ENCODE measurements at places on chromosomes 3 and 15.

GRCh38 chr15:88465633-88466224, 1.5 kb downstream of the MRPL46 start:
- DNase-seq: no peak

DNA sequence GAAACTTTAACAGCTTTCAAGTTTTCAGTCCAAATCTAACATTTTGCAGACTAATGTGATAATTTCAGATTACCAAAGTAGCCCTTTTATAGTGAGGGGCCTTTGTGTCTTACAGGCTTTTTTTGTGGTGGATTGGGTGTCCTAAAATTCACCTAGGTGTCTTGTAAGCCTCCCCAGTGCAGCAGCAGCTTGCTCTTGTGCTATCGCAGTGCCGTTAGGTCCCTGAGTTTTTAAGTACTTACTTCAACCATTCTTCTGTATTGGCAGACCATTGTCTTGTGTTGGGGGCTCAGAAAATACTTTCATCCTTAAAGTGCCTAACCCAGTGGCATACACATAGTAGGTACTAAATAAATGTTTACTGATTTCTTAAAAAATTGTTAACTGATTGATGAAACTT, 2.1 kb downstream of the PDE8A start:
- no peak for DNase-seq

- DNase-seq: peak; percentile 55
These were observed 35.9 kb downstream of the ITPR1 start for GRCh38 chr3:4528819-4529600.

DNA sequence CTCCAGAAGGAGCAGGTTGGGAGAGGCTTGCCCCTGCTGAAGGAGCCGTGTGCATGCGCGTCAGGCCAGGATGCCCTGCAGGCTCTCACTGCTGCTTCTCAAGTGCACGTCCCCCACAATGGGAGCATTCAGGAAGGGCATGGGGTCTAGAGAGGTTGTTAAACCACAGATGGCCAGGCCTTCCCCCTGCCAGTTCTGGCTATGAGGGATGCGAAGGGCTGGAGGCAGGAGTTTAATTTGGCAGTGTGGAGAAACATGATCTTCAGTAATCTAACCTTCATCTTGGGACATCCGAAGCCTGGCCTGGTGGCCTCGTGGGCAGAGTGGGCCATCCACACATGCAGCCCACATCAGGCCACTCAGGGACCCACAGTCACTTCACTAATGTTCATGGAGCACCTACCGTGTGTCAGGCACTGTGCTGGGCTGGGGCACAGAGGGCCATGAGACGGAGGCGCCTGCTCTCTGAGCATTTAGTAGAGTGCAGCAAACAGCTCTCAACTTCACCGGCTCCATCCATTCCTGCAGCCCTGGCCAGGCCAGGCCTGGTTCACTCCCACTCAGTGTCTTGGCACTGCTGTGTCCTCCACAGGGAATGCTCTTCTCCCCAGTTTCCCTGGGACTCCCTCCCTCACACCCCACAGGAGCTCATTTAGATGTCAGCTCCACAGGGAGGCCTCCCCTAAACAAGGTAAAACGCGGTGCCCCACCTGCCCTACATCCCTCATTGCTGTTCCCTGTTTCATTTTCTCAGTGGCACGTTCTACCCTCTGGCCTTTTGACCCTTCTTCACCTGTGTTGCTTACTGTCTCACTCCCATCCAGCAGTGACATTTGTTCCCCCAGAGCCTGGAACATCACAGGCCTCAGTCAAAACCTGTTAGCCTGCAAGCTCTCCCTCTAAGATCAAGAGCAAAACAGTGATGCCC, 4.0 kb downstream of the CFAP100 start:
- DNase-seq: no peak

DNA sequence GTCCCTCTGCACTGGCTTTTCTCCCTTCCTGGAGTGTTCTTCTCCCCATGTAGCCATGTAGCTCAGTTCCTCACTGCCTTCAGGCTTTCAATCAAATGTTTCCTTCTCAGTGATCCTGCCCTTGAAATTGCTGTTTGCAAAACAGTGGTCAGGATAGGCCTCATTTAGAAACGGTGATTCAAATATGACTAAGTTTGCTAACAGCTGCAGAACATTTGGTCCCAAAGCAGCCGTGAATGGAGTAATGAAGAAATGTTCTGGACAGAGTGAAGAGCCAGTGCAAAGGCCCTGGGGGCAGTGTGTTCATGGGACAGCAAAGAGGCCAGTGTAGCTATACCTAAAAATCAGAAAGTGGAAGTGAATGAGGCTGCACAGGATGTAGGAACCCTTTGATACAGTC, 223.4 kb downstream of the FEZF2 start:
- DNase-seq: no peak

DNA sequence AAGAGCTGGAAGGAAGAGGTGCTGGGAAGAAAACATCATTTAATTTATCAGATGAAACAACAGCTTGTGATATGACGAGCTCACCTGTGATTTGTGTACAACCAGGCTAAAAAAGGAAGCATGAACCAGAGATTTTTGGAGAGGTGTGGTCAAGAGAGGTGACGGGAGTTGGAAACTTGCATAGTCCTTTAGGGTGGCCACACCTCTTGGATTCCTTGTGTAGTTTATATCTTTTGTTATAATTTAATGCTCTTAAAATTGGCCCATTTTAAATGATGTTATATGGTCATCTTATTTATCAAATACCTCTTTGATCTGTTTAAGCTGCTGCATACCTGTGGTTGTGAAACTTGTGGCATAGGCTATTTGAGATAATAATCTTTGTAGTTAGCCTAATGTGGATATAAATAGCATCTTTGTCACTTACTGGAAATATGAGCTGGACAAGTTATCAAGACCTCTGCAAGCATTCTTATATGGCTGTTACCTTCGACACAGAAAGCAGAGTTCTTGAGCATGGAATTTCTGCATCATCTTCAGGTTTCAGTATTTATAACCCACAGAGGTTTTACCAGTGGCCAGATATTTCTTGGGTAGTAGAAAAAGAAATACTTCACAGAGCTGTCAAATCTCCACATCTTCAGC, 49.1 kb downstream of the IL1RAP start:
- DNase-seq: no peak

DNA sequence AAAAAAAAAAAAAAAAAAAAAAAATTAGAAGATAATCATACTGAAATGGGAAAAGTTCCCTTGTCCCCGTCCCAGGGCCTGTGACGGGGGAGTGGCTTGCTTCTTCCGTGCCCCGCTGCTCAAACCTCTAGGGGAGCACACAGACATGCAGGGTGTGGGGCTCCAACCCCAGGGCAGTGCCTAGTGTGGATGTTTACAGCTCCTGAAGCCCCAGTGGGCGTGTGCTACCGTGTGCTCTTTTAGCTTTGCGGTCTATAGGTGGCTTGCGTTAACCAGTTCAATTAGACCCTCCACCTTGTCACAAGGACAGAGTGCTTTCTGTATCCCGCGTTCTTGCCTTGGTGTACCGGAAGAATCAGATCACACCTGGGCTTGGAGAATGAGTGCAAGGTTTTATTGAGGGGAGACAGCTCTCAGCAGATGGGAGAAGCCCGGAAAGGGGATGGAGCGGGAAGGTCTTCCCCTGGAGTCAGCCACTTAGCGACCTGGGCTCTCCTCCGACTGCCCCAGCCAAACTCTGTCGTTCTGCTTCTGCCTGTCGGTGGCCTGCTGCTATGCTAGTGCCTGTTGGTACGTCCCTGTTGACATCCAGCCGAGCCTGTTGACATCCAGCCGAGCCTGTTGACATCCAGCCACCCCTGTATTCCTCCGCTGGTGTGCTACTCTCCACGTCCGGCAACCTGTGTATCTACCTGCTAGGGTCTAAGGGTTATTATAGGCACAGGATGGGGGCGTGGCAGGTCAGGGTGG, 569.8 kb downstream of the VGLL3 start:
- no peak for DNase-seq

Data from head of caudate nucleus (tissue), 42 donors.